Activated CD4-positive, alpha-beta T cell treated with anti-CD3 and anti-CD28 coated beads for 4 hours (primary cell): ENCODE measurements at places on chromosomes 4 and X.
A peak's percentile ranks its signal among the peaks of the same experiment; 100 is the strongest.

DNA sequence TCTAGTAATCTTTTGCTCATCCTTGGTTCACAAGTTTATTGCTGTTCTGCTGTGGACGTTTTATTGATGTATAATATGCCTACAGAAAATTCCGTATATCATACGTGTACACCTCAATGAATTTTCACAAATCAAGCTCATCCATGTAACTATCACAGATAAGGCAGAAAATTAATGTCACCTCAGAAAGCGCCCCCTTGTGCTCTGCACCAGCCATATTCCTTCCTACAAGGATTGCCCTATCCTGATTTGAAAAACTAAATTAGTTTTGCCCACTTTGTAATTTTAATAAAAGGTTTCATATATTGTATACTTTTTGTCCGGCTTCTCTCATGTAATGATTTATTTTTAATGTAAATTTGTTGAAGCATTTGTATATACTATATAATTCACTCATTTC lies 390.8 kb downstream of the ADGRL3 start:
- DNase-seq = no peak

- no peak for DNase-seq
These were observed 4.6 kb upstream of the ANKRD50 start for GRCh38 chr4:124717101-124717500.

GRCh38 chrX:136034668-136035067 lies 49.4 kb downstream of the SLC9A6 start:
- DNase-seq = no peak

DNA sequence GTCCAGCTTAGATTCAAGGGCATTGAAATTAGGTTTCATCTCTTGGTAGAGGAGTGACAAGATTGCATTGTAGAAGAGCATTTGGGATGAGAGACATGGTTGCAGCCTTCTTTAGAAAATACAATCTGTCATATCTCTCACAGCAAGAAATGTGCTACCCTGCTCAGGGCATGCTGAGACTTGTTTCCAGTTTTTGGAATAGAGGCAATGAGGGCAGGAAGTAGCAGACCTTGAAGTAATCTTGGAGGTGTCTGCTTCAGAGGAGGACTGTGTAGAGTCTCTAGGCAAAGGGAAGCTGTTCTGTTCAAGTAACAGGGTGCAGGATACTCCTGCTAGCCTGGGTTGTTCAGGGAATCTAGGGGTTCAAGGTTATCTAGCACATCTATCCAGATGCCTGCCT lies 116.1 kb upstream of the ZNF827 start:
- DNase-seq = no peak

- DNase-seq = no peak
These were observed 31.6 kb downstream of the ETDC start for GRCh38 chrX:135340831-135341230.

GRCh38 chr4:4820739-4821138 lies 38.7 kb upstream of the MSX1 start:
- DNase-seq = no peak

DNA sequence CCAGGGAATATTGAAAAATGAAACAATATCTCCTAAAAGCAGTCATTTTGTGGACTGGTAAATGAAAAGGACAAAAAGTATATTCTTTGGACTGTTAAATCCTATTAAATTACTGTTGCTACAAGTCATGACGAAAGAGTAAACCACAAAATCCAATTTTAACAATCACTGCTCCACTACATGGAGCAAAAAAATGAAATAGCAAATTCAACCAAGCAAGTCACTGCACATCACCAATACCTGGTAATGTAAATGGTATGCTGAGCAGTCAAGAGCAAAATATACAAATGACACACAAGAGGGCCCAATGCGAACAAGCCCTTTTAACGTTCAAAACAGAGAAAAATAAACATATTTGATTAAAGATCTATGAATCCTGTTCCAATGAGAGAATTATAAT lies 126.2 kb downstream of the KLHL13 start:
- DNase-seq = no peak

GRCh38 chr4:100721490-100721889 lies 203.7 kb upstream of the EMCN start:
- no peak for DNase-seq

DNA sequence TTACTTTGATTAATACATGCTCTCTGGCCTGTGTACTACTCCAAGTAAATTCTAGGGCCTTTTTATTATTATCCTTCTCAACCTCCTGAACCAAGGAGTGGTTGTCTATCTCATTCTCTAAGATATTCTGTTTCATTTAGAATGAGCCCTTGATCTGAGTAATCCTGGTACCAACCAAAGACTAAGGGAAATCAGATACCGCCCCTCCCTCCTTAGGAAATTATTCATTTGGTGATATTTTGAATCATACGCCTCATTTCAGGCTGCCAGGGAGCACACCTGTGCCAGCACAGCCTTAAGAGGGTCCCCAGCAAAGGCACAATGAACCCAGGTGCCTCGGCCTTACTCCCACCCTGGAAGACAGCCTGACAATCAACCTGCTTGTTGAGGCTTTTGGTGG lies 73.2 kb upstream of the STARD8 start:
- no peak for DNase-seq

DNA sequence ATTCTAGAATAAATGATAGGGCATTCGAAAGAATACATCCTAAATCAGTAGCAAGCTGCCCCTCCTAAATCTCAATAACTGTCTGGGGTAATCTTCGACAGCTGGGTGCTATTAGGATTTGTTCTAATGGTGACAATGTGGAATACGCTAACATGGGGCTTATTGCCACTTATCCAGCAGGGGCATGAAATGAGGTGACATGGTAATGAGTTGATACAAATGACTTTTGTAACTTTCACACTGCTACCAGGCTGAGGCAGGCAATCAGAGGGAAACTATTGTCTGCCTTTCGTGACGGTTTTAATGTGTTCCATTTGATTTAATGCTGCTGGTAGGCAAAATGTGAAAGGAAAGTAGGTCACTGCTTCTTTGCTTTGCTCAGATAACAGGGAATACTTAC lies 1047.4 kb upstream of the PABPC4L start:
- no peak for DNase-seq

DNA sequence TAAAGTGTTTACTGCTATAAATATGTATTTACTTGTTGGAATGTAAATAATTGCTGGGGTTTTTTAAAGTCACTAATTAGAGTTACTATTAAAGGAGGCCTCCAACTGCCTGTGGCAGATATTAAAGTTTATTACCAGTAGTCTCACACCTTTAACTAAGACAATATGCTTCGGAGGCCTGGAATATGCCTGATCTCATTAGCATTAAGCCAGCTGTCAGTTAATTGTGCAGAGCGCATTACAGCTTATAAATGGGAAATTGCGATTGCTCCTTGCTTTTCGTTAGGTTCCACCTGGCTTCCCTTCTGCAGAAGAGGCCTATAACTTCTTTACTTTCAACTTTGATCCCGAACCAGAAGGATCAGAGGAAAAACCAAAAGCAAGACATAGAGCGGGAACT lies 41.3 kb downstream of the CC2D2A start:
- no peak for DNase-seq

GRCh38 chrX:72545990-72546389 lies 26.7 kb downstream of the HDAC8 start:
- no peak for DNase-seq

DNA sequence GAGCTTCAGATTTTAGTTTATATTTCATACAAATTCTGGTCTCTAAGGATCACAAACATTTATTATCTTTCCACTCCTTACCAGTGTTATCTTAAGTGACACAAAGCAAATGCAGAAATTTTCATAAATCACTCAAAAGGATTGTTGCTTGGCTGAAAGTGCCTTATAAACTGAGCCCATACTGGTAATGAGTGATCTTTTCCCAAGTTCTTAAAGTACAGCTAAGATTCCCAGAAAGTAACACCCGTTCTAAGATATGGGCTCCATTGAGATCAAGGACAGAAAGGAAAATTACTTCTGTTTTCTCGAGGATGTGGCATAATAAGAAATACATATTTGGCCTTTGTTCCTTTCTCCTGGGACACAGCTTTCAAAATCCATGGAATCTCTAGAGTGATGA lies 313.7 kb downstream of the ARHGAP24 start:
- no peak for DNase-seq

DNA sequence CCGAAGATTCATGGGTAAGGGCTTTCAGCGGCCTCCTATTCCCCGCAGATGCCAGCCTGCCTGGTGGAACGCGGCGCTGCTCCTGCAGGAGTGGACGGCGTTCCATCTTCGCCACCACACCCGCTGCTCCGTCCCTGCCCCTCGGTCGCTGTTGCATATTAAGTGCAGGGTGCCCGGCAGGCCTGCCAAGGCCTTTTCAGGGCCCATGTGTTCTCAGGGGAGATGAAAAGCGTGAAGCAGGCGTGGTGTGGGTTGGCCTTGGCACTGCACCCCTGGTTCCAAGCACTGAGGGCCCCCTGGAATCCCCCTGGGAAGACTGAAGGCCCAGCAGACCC lies 52.0 kb downstream of the SORCS2 start:
- no peak for DNase-seq

GRCh38 chr4:106914223-106914622 lies 121.9 kb downstream of the DKK2 start:
- DNase-seq = no peak

- DNase-seq = no peak
These were observed 43.2 kb downstream of the SLC9A6 start for GRCh38 chrX:136028383-136028984.

DNA sequence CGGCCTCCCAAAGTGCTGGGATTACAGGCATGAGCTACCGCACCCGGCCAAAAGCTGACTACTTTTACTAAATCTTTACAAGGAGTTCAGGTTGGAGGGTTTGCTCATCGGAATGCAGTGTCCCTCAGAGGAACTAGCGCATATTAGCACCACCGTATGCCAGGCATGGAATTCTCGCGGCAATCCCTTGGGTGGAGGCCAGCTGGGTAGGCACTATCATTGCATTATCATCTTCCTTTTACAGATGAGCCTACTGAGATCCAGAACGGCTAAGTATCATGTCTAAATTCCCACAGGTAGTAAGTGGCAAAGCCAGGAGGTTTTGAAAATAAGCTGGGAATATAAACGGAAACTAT lies 6.1 kb upstream of the CXorf66 start:
- no peak for DNase-seq

GRCh38 chr4:83390944-83391343 lies 56.3 kb upstream of the HPSE start:
- DNase-seq = no peak

- DNase-seq = no peak
These were observed 1.3 kb downstream of the TCEAL8 start for GRCh38 chrX:103253608-103254007.

- DNase-seq = no peak
These were observed 69.8 kb upstream of the TMEM33 start for GRCh38 chr4:41865306-41865980.

- DNase-seq = no peak
These were observed 550.9 kb upstream of the NDST4 start for GRCh38 chr4:115664285-115664684.

GRCh38 chr4:147732518-147733235 lies 789 bp downstream of the ARHGAP10 start:
- peak; percentile 18 for DNase-seq

- no peak for DNase-seq
These were observed 1.5 kb upstream of the MSMO1 start for GRCh38 chr4:165325732-165326512.

GRCh38 chrX:152905081-152905420 lies 7.2 kb downstream of the ZNF185 start:
- DNase-seq = no peak

- no peak for DNase-seq
These were observed 397.1 kb upstream of the FAM241A start for GRCh38 chr4:111748157-111748556.

- no peak for DNase-seq
These were observed 70.3 kb upstream of the IQCM start for GRCh38 chr4:149885896-149886295.

DNA sequence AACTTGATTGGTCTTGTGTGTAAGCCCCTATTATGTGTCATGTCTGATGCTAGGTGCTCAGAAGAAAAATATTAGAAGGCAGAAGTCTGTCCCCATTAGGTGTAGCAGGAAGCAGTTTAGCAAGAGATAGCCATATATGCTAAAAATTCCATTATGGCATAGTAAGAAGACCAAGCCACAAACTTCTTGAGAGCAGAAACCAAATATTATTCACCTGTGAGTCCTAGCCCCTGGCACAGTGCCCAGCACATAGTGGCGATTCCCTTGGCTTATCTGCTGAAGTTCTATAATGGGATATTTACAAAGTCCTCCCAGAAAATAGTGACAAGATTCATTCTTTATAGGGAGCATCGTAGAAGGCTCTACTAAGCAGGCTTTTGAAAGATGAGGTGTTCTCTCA lies 174.4 kb downstream of the RAB28 start:
- DNase-seq = no peak

- DNase-seq = no peak
These were observed 330.9 kb downstream of the CXXC4 start for GRCh38 chr4:104163820-104164219.

GRCh38 chr4:47703956-47704355 lies 133.9 kb downstream of the CORIN start:
- DNase-seq = no peak

GRCh38 chrX:23312136-23312535 lies 22.5 kb upstream of the PTCHD1 start:
- DNase-seq = no peak

DNA sequence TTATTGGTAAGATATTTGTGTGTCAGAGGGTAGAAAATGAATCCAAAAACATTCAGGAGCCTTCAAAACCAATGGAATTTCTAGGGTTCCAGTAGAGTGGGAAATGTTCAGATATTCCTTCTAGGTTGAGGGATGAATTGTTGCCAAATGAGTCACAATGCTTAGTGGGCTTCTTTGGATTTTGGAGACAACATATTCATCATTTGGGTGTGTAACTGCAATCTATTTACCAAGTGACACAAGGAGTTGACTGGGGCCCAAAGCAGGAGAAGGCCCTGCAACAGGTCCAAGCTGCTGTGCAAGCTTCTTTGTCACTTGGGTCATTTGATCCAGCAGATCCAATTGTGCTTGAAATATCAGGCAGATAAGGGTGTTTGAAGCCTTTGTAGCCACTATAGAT lies 551.5 kb upstream of the PITX2 start:
- no peak for DNase-seq

GRCh38 chrX:153444333-153445011 lies 1.4 kb downstream of the TREX2 start:
- no peak for DNase-seq

DNA sequence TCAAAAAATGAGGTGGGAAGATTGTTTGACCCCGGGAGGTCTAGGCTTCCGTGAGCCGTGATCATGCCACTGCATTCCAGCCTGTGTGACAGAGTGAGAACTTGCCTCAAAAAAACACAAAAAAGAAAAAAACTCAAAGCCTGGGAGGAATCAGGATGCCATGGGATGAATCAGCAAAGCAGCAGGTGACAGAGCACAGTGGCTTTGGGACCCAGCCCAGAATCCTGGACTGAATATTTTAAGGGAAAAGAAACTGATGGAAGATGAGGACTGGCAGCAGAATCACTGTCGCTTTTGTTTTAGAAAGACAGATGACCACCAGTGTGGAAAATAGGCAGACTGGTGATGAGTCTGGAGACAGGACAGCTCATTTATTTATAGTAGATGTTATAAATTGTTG lies 16.6 kb downstream of the S100G start:
- DNase-seq = no peak

DNA sequence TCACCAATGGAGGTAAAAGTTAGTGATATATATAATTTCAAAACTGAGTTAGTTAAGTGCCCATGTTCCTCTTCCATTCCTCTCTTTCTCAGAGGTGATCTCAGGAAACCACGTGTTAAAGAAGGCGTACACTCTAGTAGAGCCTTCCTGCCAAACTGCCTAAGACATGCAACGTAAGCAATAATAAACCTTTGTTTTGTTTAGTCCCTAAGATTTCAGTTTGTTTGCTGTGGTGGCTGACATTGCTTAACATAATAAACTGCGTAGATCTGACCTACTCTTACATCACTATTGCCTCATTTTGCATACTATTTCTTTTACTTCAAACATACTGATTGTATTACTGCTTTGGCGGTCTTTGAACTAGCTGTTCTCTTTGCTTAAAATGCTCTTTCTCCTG lies 99.2 kb downstream of the JADE1 start:
- no peak for DNase-seq
